Dorsolateral prefrontal cortex (tissue), 122 donors: ENCODE measurements at places on chromosomes 16 and 17. TPM values are rescaled to one million over a fixed set of nuclear protein-coding genes. Genes with fewer than 3 reads are reported as not detected.
A peak's percentile ranks its signal among the peaks of the same experiment; 100 is the strongest.

DNA sequence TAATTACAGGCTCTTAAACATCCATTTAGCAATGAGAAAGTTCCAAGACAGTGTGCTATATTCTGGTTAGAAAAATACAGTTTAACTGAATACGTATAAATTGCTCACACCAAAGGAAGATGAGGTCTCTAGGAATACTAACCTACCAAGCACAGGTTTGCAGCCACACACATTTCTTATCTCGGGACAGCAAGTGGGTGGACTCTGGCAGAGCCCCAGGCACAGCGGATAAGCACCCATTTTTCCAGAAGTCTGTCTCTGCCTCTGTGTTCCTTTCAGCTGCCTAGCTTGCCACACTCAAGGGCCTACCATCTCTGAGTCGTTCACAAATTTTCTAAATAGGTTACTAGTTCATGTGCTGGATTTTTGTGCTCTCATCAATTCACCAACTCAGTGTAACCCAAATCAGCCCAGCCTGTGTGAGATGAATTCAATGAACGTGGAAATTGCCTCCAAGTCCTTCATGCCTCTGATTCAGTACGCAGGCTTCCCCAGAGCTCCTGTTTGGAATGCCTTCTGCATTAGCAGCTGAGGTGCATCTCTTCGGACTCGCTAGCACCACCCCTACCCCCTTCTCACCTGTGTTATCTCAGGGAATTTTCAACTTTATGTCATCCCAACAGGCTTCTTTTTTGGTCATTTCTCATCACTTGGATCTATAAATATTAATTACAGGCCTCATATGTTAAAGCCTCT is 581.0 kb upstream of the CDH11 start:
- no peak for DNase-seq

DNA sequence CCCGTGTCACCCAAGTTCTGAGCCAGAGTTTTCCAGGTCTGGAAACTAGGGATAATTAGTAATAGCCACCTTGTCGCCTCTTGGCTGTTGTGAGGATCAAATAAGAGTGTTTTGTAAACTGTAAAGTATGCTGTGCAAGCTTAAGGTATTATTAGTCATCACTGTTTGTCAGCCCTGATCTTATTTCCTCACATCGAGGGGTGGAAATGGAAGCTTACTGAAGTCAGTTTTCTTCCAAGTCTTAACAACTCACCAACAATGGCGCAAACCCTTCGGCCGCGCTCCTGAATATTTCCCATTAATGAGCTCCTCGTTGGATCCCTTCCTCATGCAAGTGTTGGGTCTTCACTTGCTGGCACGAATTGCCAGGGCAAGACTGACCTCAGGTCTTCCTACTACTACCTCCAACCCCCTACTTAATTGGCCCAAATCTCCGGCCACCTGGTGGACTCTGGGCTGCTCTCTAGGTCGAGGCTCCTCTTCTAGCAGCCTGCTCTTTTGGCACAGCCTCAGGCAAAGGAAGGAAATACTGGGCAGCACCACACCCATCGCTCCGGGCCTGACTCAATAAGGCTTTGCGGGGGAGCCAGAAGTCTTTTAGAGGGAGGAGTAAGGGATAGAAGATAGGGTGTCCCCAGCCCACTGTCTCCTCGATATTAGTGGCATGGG is 885 bp upstream of the SLC35B1 start:
- DNase-seq = no peak

- no peak for DNase-seq
Measured at GRCh38 chr17:7128160-7128559, 13.5 kb upstream of the ASGR2 start.

GRCh38 chr16:87368029-87368770 is 15.4 kb downstream of the FBXO31 start:
- DNase-seq = no peak

DNA sequence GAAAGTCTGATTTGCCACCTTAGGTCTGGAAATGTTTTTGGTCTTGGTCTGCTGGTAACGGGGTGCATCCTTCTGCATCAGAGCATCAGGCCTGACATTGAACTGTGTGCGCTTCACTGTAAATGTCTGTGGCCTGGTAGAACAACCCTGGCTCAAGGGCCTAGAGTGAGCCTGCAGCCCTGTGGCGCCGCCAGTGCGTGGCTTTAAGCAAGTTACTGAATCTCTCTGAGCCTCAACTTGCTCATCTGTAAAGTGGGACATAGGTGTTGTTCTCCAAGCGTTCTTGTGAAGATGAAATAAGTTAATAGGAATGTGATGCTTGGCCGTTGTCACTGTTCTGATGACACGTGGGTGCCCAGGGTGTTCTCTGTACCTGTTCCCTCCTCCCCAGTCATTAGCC is 127.6 kb upstream of the CIBAR2 start:
- no peak for DNase-seq

The GRIN2C gene
- 24.2 TPM for total RNA-seq

GRCh38 chr17:73011016-73011486 is 81.4 kb downstream of the SLC39A11 start:
- no peak for DNase-seq

The KIF22 gene
- 20.2 TPM for total RNA-seq

DNA sequence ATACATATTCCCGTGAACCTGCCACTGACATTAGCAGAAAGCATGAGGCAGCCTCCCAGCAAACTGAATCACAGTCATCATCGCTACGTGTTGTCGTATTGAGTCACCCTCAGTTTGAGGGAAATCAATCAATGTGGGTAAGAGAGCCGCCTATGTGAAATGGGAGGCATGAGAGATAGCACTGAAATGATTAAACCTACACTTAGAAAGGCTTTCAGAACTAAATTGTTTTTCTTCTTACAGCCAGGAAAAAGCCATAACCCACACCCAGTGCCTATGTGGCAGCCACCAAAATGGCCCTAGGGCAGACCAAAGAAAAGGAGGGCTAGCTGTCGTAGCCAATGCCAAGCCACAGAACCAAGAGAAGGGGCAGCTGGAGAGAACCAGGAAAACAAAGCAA is 90.5 kb downstream of the ADAMTS18 start:
- no peak for DNase-seq

The SEPTIN12 gene
- total RNA-seq = 1.6 TPM

- DNase-seq = no peak
Measured at GRCh38 chr16:25413133-25413532, 155.5 kb upstream of the ZKSCAN2 start.

The ZNF688 gene
- total RNA-seq = 14.9 TPM

The C16orf54 gene
- total RNA-seq = 0.19 TPM

The MMP28 gene
- 13.2 TPM for total RNA-seq

DNA sequence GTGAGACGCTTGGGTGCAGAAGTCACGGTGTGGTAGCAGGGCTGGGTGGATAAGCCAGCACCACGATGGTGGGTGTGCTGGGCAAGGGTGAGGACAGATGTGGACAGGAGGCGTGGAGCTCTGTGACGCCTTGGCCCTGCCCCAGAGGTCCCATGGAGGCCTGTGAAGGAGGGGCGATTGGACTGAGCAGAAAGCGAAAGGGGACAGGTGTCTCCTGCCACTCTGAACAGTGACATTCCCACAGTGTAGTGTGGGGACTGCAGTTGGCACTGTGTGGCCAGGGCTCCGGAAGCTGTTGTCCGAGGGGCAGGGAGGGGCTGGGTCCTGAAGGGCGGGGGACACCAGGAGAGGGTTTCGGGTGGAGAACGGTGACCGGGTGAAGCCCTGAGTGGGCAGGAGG is 7.3 kb downstream of the TBC1D24 start:
- no peak for DNase-seq

GRCh38 chr16:30947859-30948666 is 805 bp upstream of the ORAI3 start:
- peak; percentile 96 for DNase-seq

DNA sequence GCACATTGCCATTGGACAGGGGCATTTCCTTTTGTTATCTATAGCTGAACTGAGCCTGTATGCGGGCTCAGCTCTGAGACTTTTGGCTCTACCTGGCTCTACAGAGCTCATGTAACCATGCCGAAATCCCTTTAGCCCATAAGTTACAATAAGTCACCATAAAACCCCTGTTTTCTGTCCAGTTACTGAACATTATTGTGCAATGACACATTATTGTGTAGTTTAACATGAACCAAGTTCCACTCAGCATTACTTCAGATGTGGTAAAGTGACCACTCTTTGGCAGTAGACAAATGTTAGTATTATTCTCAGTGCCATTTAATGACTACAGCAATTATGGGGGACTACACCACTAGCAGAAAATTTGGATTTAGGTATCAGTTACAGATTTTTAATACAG is 65.4 kb upstream of the RASL10B start:
- no peak for DNase-seq

The CMTM1 gene
- 15.2 TPM for total RNA-seq

- DNase-seq = no peak
Measured at GRCh38 chr17:65008882-65009281, 47.7 kb downstream of the GNA13 start.

- no peak for DNase-seq
Measured at GRCh38 chr16:48811478-48811877, 201.5 kb upstream of the N4BP1 start.

The TMEM220 gene
- 2.4 TPM for total RNA-seq

- no peak for DNase-seq
Measured at GRCh38 chr17:49551221-49552069, 24.2 kb upstream of the NXPH3 start.

DNA sequence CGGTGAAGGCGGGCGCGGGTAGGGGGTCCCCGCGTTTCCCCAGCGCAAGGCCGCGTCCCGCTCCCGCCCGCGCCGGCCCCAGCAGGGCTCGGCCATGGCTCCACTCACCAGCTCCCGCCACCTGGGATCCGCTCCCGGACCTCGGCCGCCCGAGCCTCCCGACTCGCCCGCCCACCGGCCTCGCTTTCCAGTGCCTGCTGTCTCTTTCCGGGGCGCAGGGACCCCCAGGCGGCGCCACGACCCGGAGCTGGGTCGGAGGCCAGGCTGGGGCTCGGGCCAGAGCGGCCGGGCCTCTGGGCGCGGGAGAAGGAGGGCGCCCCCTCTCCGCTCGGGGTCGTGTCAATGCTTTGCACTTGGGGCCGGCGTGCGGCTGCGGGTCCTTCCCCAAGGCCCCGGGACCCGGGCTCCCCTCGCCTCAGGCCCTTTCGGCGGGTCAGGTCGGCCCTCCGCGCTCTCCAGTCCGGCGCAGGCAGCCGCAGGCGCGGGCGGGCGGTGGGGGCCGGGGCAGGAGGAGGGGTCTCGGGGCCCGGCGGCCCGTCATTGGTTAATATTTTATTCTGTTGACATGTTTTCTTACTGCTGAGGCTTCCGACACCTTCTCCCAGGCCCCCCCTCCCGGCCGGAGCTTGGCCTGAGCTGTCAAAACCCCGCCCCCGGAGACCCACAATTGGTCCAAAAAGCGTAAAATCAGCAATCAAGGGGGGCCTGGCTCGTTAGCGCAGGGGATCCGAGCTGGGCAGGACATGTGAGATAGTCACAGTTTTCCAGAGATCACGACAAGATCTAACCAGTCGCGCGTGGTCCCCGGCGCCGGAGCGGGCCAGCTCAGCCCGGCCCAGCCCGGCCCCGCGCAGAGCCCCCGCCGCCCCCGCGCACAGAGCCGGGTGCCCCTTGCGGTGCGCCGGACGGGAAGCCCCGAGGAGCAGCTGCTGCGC is at the start of gene TBX2:
Gene TBX2, plus strand, starts transcription at position 713 of the 935 bp plus-strand sequence. CDS start 334 bp downstream, outside the sequence.
- DNase-seq = no peak

DNA sequence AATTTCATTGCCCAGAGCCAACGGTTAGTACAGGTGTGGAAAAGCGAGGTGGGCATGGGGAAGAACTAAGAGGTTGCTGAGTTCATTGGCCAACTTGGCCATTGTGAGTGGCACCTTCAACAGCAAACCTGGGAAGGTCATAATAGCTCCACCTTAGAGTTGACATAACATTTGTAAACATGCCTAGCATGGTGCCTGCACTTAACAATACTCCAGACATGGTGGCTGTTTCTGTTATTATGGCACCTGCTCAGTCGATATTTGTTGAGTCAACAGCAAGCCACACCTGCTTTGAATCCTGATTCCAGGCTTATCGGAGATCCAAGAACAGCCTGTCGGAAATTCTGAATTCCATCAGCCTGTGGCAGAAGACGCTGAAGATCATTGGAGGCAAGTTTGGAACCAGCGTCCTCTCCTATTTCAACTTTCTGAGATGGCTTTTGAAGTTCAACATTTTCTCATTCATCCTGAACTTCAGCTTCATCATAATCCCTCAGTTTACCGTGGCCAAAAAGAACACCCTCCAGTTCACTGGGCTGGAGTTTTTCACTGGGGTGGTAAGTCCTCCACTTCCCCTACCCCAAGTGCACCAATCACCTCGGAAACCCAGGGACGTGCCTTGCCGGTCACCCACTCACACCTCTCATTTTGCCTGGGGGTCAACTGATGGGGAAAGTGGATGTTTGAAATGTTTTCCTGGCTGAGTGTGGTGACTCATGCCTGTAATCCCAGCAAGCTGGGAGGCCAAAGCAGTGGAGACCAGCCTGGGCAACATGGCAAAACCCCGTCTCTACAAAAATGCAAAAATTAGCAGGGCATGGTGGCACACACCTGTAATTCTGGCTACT is 46.0 kb downstream of the TMC5 start:
- DNase-seq = no peak

- no peak for DNase-seq
Measured at GRCh38 chr17:60901242-60901641, 223.6 kb downstream of the BCAS3 start.

The RDM1 gene
- not detected for total RNA-seq

- no peak for DNase-seq
Measured at GRCh38 chr17:63984236-63984635, 11.5 kb upstream of the SCN4A start.

The ADAD2 gene
- 2.1 TPM for total RNA-seq

The RASD1 gene
- total RNA-seq = 103 TPM
